ENCODE measurements at places on chromosomes 16 and 17. TPM values are rescaled to one million over a fixed set of nuclear protein-coding genes. Genes with fewer than 3 reads are reported as not detected.
A peak's percentile ranks its signal among the peaks of the same experiment; 100 is the strongest.

GRCh38 chr17:77151186-77151585 lies 10.4 kb downstream of the SEC14L1 start:
- DNase-seq: no peak

DNA sequence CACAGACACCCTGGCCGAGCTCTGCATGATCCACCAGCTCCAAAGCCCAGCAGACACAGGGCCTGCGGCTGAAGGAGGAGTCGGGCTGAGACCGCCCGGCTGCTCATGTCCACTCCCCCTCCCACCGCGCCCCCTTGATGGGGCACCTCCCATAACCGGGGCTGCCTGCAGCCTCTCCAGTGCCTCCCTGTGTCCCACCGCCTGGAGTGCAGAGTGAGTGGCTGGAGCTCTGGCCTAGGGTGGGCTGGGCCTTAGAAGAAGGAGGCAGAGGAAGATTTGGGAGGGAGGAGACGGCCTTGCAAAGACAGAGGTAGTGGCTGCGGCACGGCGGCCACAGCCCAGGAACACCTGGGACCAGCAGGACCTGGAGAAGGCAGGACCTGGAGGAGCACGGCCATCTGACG lies 4.0 kb downstream of the CBFA2T3 start:
- peak; percentile 44 for DNase-seq

DNA sequence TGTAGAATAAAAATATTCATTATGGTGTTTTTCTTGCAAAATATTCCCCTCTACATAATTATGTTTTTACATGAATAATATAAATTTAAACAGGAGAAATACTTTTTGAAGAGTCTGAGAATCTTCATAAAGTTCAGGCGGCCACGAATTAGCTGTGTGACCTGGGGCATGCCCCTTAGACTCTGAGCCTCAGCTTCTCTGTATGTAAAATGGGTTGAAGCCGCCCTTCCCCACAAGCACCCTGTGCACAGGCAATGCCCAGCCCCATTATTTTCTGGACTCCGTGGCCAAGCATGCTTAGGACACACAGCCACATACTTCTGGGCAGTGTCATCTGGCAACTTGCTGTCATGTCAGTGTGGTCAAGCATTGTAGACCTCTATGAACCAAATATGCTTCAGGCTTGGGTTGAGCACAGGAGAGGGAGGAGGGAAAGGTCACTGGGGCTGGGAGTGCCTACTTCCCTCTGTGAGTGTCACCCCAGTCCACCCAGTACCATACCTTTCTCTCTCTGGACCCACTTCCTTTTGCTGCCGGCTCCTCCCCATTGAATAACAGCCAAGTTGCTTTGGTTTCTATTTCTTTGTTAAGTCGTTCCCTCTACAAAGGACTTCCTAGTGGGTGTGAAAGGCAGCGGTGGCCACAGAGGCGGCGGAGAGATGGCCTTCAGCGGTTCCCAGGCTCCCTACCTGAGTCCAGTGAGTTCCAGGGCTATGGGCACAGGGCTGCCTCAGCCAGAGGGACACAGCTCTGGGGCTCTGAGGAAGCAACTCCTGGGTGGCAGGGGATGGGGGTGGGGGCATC lies at the start of gene LGALS9:
Gene LGALS9 (plus strand): TSS at position 582 of the 804 bp plus-strand sequence. CDS start 78 bp downstream, at position 660.
- no peak for DNase-seq

- DNase-seq: no peak
Observed at GRCh38 chr17:39950871-39951348, 11.9 kb upstream of the GSDMA start.

- no peak for DNase-seq
Observed at GRCh38 chr17:5019475-5019956, 15.7 kb downstream of the SLC52A1 start.

DNA sequence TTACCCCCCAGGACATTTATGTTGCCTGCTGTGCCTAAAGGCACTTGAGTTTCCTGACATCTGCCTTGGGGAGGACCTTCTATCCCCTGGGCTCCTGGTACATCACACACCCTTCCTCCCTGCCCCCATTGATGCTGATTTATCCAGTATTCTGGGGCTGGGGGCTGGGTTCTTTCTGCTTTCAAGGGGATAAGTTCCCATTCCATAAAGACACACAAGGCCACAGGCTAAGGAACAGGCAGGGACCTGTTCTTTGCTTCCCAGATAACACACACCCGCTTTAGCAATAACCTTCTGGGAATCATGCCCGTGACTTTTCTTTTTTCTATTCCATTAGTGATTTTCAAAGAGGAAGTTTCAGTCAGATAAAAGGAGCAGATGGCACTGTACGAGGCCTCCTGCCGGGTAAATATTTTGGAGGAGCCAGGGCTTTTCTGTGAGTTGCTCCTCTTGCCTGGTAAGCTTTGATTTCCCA lies 30.6 kb downstream of the CHD9 start:
- no peak for DNase-seq

DNA sequence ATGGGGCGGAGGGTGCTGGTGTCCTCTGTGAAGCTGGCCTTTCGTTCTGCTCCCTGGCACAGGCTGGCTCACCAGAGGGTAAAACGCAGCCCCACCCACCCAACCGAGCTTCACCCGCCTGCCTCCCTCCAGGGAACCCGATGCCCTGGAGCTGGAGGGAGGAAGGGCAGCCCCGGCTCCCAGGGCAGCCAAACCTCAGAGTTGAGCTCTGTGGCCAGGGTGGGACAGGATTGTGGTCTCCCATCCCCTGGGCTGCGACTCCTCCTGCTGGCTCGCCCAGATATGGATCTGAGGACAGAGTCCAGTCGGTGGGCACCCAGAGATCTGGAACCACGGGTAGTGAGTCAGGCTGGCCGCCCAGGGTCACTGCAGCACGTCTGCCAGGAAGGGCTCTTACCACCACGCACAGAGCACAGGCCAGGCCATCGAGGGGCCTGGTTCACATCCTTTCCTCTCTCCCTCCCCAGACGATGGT lies 42.6 kb upstream of the CHMP6 start:
- no peak for DNase-seq

DNA sequence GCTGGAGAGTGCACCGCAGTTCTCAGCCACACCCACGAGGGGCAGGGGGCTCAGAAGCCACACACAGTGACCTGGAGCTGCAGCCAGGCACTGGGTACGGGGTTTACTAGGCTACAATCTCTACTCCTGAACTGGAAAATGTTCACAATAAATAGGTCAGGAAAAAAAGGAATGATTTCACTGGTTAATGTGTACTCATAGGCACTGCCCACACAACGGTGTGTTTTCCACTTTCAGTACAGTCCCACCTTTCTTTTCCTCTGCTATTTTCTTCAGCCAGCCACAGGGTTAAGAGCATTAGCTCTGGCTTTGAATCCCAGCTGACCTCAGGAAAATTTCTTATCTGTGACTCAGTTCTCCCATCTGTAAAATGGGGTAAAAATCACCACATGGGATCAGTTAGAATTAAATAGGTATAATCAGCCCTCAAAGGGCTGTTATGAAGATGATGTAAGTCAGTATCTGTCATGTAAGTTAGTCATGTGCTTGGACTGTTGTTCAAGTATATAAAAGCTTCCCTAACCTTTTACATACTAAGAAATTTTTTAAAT lies 35.7 kb downstream of the ZCCHC14 start:
- no peak for DNase-seq

- DNase-seq: no peak
Observed at GRCh38 chr17:62057696-62058095, 7.4 kb downstream of the MED13 start.

GRCh38 chr17:11418342-11418741 lies 177.3 kb downstream of the SHISA6 start:
- no peak for DNase-seq

- DNase-seq: no peak
Observed at GRCh38 chr17:47967607-47968252, 3.2 kb upstream of the CDK5RAP3 start.

DNA sequence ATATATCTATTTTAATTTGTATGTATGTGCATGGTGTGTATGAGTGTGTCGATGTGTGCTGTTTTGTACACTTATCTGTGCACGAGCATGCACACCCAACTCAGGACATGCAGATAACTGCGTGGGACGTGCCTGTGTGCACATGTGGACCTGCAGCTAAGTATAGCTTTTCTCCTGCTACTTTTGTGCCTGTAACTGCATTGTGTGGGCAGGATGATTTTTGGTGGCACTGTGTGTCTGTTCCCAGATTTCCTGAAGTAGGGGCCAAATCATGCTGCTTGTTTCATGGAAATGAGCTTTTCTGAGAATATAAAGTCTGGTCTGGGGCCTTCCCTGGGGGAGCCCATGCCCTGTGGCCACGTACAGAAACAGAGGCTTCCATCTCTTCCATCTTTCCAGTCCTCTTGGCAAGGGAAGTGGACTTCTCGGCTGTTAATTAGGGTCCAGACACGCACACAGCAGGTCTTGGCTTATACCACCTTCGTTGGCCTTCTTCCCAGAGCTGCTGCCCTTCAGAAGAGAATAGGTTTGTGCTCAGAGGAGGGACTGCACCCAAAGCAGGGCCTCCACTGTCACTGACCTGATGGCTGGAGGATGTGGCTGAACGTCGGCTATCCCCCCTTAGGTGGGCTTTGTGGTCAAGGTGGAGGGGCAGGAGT lies 30.2 kb downstream of the SPNS3 start:
- no peak for DNase-seq

HERPUD1 gene
- 117 TPM for polyA plus RNA-seq

LPO gene
- 0.17 TPM for polyA plus RNA-seq

OTOP2 gene
- not detected for polyA plus RNA-seq

TEX14 gene
- polyA plus RNA-seq: 1.6 TPM

ACAP1 gene
- polyA plus RNA-seq: 6.3 TPM

NRN1L gene
- polyA plus RNA-seq: not detected

Data from left kidney (tissue), 8 donors.